Left kidney (tissue), 8 donors: ENCODE measurements at places on chromosomes 6 and 20. TPM values are rescaled to one million over a fixed set of nuclear protein-coding genes. Genes with fewer than 3 reads are reported as not detected.

Gene SRPK1
- 67.7 TPM for polyA plus RNA-seq

Gene TGM3
- polyA plus RNA-seq = 0.43 TPM

Gene TMEM74B
- polyA plus RNA-seq = 5.2 TPM

DNA sequence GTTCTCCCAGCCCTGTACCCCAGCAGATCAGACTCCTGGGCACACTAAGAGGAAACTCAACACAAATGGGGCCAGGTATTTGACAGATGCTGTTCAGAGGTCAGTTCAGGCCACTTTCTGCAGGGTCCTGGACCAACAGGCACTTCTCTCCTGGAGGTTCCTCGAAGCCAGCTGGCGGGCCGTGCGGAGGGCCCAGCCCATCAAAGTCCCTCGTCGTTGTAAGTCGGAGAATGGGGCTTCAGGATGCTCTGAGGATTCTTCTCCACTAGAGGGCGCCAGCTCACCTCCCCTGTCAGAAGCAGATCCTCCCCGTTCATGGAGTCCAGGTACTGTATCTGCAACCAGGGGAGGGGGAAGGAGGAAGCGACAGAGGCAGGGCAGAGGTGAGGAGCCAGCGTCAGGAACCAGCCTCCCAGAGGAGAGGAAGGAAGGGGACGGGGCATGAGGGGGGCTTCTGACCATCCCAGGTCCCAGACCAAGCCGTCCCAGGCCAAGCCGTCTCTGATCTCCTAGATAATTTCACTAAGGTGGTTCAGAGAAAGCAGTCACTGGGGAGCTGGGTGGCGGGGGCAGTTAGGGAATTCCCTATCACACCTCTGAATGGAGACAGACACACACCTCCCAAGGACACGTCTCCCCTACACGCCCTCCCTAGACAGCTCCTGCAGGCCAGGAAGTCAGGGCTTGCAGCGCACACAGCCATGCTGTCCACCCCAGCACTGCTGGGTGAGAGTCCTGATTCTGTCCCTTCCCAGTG, 11.7 kb upstream of the FAM83C start:
- DNase-seq = peak; percentile 80

GRCh38 chr6:142438898-142439297, 137.1 kb downstream of the ADGRG6 start:
- no peak for DNase-seq

- no peak for DNase-seq
Observed at GRCh38 chr6:80437801-80438200, 331.3 kb downstream of the BCKDHB start.

DNA sequence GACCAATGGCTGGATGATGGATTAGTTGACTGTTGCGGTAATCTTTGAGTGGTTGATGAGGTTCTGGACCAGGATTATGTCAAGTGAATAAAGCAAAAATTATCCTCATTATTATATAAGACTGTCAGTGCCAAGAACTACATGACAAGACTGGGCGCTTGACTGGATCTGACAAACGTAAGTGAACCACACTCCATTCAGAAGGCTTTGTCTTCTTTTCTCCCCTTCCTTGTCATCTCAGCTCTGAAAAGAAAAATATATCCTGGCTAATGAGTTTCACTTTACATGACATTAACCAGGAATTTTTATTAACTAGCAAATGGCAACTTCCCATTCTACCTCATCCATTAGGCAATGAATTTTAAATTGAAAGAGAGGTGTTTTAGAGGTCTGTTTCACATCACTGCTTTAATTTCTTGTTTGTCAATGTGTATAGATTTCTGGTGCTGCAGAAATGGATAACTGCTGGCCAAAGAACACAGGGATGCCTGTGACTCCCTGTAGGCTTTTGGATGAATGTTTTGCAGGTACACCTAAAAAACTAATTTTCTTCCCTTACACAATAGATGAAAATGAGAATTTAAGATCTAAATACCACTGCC, 150.1 kb downstream of the ELOVL4 start:
- DNase-seq = no peak
